Activated CD4-positive, alpha-beta T cell treated with anti-CD3 and anti-CD28 coated beads, Interleukin-2, amount 50 U/mL, for 48 hours (primary cell): ENCODE measurements at places on chromosomes 11 and 22.
A peak's percentile ranks its signal among the peaks of the same experiment; 100 is the strongest.

DNA sequence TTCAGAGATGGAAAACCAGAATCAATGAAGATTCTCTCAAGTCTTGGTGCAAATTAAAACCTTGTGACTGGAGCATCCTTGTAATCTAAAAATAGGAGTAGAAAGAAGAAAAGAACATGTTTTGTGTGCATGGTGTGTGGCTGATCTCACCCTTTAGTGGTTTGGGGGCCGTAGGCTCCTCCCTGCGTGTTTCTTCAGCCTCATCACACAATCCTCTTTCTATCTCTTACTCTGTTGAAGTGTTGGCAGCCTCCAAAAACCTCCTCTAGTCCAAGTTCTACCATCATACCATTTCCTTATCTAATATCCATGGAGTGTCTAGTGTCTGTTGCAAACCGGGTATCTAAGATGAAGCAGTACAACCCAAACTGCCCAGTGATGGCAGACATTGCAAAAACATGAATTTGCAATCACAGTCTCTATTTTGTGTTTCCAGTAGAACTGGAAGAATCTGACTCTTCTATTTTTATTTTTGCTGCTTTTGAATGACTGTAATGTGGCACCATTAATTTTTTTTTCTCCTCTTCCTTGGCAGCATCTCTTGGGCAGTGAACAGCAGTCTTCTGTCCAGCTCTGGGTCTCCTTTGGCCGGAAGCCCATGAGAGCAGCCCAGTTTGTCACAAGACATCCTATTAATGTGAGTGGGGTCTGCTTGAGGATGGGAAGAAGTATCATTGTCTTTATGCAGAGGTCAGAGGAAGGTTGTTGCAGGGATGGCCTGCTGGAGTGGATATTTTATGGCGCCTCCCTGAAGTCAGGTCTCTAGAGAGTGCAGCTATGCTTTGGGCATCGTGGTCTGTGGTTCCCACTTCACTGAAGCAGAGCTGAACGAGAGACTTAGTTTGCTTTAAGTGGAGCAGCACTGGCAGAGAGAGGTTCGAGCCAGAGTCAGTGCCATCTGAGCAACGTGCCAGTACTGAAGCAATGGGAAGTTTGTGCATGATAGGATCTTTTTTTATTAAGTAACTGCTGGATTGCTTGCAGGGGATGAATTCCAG is 60.0 kb upstream of the SORL1-AS1 start:
- DNase-seq: no peak

DNA sequence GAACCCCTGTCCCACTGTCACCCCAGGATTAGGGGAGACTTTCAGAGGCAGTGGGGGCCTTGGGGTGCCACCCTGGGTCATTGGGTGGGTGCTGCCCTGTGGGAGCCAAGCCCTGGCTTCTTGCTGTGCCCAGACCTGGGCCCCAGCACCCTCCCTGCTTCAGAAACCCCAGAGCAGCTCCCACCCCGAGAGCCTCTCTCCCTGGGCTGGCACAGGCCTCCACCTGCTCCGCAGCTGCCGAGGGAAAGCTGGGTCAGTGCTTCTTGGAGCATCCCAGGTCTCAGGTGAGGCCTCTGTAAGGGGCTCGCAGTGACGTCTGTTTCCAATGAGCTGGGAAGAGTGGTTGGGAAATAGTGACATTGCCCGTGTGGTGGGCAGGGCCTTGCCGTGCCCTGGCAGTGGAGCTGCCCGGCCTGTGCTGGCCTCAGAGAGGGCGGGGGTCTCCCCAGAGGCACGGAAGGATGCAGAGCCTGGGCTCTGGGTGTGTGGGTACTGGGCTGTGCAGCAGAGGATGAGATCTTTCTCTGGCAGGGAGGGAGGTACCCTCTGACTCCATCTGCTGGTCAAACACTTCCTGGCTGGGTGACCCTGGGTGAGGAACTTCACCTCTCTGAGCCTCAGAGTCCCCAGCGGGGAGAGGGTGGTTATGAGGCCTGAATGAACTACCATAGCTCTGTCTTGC is 23.0 kb downstream of the C22orf23 start:
- peak; percentile 10 for DNase-seq

DNA sequence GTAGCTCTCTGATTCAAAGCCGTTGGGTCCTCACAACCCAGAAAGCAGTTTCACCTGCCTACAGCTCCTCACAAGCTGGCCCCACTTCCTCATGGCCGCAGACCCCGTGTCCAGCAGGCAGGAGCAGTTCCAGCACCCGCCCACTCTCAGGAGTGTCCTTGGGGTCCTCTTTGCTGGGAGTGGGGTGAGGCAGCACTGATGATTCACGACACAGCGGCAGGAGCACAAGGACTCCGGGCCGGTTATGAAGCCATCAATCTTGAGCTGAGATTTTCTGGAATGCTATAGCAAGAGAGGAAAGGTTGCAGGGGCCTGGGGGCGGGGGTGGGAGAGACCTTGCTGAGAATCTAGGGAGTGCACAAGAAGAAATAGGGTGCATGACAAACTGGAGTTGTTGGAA is 311.2 kb downstream of the NXPE2 start:
- no peak for DNase-seq

- no peak for DNase-seq
These were observed 72.9 kb downstream of the PISD start for GRCh38 chr22:31588970-31589675.

DNA sequence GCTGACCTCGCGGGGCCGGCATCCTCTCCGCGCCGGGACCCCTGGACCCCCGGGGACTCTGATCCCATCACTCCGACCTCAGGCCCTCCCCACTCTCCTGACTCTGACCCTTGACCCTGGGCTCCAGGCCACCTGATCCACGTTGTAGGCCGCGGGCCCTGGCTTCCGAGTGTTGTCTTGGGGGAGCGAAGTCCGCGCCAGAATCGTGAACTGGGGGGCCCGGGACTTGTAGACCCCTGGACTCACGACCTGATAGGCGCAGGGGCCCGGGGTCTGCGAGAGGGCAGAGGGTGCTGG is 716 bp upstream of the TYMP start:
- DNase-seq: no peak

DNA sequence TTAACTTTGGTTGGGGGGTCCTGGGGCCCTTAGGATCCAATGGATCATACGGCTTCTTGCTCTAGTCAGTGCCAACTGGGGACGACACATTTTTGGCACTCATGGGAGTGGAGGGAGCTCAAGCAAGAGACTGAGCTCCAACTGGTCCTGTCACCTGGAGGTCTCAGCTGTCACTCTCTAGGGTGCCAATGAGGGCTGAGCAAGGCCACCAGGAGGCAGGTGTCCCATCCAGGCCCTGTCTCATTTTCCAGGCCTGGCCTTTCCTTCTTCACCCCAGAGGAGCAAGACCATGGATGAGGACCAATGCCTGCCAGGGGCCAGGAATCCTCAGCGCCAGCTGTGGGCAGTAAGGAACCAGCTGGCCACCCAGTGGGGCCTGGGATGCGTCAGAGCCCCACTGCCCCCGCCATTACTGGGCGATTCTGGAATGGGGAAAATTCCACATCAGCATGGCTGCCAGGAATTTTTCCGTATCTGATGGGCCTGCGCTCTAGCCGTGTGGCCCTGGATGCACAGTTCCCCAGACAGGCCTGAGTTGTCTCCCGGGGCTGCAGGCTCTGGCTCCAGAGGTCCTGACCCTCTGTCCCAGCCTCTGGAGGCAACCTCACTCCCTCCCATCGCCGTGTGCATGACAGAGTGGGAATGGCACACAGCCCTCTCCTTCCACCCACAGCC is 669 bp upstream of the GAL3ST1 start:
- DNase-seq: no peak

GRCh38 chr11:130127509-130127908 is 32.1 kb upstream of the ST14 start:
- no peak for DNase-seq

GRCh38 chr22:39955675-39956074 is 4.5 kb upstream of the TMA7B start:
- DNase-seq: no peak

DNA sequence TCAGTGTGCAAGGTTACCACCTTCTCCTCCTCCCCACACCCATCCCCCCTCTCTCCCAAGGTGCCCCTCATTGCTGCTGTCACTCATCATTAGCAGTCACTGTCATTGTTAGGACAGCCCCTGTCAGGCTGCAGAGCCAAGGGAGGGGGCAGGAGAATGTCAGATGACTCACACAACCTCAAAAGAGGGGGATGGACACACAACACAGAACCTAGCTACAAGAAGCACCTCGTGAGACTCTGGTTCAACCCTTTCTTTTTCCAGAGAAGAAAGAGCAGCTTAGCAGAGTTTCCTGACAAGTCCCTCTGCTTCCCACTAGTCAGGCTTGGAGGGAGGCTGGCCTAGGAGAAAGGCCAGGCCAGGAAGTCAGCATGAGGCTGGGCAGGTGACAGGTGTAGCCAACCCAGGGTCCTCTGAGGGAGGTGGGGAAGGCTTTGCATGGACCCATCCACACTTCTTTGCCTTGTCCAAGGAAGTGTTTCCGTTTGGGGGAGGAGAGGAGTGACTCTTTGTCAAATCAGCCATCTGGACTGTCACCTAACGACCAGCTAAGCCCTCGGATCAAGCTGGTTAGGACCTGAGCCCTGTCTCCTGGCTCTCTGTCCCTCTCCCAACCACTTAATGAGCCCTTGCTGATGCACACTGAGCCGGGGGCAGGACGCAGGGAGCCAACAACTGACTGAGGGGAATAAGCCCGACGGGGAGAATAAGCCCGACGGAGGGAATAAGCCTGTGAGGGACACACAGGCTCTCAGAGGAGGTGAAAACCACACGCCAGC is 18.3 kb downstream of the ADORA2A start:
- peak; percentile 33 for DNase-seq

DNA sequence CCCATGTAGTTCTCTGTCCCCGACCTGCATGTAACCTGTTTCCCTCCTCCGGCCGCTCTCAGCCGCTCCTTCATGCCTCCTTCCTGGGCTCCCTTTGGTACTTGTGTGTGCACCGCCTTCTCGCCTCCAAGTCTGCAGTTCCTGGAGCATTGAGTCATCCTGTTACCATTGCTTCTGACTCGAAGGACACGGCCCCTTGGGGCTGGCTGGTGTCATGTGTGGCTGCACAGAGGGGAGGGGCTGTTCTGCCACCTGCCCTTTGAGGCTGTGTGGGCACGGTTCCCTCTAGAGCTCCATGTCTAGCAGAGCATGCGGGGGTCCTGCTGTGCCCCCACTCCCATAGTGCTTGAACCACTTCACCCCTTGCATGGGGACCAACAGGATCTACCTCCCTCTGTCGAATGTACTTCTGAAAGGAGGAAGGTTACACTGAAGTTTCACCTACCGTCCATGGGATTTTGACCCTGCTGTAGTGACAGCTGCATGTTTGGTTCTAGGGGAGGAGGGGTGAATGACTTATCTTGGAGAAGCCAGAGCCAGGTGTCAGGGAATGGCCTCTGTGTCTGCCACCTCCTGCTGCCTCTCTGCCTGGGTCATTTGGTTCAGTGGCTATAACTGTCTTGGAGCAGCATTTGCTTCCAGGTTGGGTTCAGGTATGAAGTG is 39.6 kb downstream of the BCR start:
- peak; percentile 66 for DNase-seq

- no peak for DNase-seq
These were observed 202.8 kb upstream of the SEZ6L start for GRCh38 chr22:25966448-25966913.

DNA sequence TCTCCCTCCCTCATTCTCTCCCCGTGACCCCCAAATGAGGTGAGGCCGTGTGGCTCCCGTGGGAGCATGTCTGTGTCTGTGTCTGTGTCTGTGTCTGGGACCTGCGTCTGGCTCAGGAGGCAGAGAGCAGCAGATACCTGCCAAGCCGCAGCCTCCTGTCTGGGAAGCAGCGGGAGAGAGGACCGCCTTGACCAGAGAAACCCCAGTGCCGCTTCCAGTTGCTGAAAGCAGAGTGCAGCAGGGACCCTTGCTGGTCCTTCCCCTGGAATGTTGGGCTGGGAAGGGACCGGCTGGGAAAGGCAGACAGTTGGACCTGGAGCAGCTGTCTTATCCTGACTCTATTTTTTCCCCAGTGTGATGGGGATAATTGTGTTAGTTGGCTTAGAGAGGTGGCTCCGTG is 525 bp downstream of the CSDC2 start:
- DNase-seq: no peak

DNA sequence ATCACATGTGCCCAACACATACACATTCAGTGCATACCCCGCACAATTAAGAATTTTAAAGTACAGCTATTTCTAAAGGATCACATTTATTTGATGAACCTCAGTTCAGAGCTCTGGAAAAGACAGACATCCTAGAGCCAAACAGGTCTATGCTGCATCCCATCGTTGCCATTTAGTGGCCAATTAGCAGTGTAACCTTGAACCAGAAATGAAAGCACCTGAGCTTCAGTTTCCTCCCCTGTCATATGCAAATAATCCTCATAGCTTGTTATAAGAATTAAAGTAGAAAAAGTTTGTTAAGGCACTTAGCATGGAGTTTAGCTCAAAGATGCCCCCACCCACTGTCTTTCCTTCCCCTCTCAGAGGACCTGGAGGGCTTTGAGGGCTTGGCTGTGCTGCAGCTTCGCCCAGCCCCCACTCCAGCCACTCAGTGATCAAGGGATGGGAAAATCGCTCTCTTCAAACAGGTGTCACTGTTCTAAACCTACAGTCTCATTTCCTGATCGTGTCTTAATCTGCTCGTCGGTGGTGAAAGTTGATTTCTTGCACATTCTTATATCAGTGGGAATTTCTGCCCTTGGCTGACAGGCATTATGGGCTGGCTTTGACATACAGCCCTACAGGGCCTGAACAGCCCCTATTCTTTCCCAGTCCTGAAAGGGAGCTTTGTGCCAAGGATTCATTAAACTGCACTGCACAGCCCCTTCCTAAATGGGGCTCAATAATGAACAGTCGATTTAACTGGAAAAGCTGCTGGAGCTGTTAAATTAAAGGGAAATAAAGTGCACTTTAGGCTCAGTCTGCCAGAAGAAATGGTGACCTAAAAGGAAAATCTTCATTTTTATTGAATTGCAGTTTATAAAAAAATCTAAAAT is 23.3 kb upstream of the FAM181B start:
- DNase-seq: no peak

DNA sequence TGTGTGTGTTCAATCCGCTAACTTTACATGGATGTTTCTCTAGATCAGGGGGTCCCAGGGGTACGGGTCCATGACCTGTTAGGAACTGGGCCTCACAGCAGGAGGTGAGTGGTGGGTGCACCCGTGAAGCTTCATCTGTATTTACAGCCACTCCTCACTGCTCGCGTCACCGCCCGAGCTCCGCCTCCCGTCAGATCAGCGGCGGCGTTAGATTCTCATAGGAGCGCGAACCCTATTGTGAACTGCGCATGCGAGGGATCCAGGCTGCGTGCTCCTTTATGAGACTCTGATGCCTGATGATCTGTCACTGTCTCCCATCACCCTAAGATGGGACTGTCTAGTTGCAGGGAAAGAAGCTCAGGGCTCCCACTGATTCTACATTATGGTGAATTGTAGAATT is 31.9 kb downstream of the MRGPRD start:
- no peak for DNase-seq

GRCh38 chr11:48050304-48050703 is 69.9 kb downstream of the PTPRJ start:
- no peak for DNase-seq
